Pancreas (tissue), 10 donors: ENCODE measurements at places on chromosomes 2 and 18. TPM values are rescaled to one million over a fixed set of nuclear protein-coding genes. Genes with fewer than 3 reads are reported as not detected.
A peak's percentile ranks its signal among the peaks of the same experiment; 100 is the strongest.

The PFN4 gene
- total RNA-seq, result 0.16 TPM

The NPPC gene
- total RNA-seq, result not detected

The REG3G gene
- total RNA-seq, result 2,176 TPM

The FAM228A gene
- total RNA-seq, result 0.19 TPM

GRCh38 chr2:37610638-37611289 lies 60.7 kb downstream of the CDC42EP3 start:
- DNase-seq, result no peak

DNA sequence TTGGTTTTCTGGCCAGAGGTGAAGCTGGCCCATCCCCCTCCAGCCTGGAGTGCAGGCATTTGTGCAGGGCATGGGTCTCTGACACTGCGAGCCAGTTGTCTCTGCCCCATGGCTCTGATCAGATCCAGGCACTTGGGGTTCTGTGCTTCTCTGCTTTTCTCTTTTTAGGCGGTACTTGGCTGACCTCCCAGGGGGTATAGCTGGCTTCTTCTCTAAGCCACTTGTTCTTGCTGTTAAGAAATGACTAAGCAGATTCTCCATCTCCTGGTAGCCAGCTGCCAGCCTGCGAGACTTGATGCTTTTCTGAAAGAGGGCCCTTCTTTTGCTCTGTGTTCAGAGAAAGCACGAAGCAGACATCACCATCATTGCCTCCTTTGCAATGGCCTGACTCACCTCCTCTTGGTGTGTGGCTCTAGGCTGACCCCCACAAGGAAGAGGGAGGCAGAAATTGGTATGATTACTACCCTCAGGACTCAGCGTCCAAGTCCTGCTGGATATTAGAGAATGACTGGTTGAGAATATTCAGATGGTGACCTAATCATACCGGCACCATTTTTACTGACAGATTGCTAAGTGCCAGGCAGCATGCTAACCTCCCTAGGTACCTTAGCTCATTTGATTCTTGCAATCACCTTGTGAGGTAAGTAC lies 32.7 kb downstream of the TNP1 start:
- no peak for DNase-seq

DNA sequence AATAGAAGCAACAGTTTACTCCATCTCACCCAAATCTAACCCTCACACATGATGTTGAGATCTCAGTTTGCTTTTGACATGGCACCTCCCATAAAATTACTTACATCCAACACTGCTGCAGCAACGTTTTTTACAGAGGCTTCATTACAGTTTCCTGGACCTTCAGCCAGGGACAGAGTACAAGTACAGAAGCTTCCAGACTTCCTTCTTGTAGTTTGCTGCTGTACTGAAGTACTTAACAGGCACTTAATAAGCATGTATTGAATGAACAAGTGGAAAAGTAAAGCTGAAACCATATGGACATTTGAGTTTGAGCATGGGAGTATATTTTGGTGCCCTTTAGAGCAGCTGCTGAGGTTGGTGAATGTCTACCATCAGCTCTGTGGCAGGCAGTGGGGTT lies 514.2 kb downstream of the PTPRM start:
- no peak for DNase-seq

- DNase-seq, result peak; percentile 37
Observed at GRCh38 chr18:75129717-75130477, 79.0 kb downstream of the PTGR3 start.

- no peak for DNase-seq
Observed at GRCh38 chr2:147854557-147855134, 9.8 kb downstream of the ACVR2A start.

- DNase-seq, result no peak
Observed at GRCh38 chr18:55251254-55251971, 292.2 kb upstream of the CCDC68 start.

GRCh38 chr2:101151146-101151858 lies at the start of gene TBC1D8:
TBC1D8 (minus strand) TSS chr2:101151382; CDS start chr2:101151253, 129 bp downstream.
- peak; percentile 97 for DNase-seq

DNA sequence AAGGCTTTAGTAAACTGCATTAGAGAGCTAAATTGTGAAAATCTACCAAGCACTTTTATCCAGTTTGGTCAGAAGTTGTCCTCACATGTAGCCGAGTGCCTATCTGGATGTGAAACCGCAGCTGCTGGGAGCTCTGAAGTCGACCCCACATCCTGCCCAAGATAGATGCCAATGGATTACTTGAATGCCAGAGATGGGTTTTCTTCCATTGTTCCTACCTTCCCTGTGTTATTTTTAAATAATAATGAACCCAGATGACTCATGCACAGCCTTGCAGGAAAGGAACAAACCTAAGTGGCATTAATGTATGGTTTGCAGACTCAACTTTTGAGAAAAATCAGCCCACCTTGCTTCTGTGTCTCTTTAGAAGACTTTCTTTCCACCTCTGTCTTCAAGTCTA lies 408.5 kb downstream of the FBXO15 start:
- DNase-seq, result no peak

DNA sequence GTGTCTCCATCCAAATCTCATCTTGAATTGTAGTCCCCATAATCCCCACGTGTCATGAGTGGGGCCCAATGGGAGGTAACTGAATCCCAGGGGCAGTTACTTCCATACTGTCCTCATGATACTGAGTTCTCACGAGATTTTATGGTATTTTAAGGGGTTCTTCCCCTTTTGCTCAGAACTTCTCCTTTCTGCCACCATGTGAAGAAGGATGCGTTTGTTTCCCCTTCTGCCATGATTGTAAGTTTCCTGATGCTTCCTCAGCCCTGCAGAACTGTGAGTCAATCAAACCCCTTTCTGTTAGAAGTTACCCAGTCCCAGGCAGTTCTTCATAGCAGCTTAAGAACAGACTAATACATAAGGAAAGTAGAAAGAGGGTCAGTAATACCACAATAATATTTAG lies 480.4 kb downstream of the KCNJ3 start:
- no peak for DNase-seq
